SK-MEL-5 (cell line): ENCODE measurements at places on chromosomes 3 and 15. TPM values are rescaled to one million over a fixed set of nuclear protein-coding genes. Genes with fewer than 3 reads are reported as not detected.
A peak's percentile ranks its signal among the peaks of the same experiment; 100 is the strongest.

- no peak for DNase-seq
These were observed 26.0 kb upstream of the GNB5 start for GRCh38 chr15:52217186-52217585.

- DNase-seq: no peak
These were observed 8.0 kb downstream of the EOMES start for GRCh38 chr3:27714146-27714526.

CCDC13 gene
- total RNA-seq: 0.48 TPM in 1 of 2 replicates, not detected in the other

DNA sequence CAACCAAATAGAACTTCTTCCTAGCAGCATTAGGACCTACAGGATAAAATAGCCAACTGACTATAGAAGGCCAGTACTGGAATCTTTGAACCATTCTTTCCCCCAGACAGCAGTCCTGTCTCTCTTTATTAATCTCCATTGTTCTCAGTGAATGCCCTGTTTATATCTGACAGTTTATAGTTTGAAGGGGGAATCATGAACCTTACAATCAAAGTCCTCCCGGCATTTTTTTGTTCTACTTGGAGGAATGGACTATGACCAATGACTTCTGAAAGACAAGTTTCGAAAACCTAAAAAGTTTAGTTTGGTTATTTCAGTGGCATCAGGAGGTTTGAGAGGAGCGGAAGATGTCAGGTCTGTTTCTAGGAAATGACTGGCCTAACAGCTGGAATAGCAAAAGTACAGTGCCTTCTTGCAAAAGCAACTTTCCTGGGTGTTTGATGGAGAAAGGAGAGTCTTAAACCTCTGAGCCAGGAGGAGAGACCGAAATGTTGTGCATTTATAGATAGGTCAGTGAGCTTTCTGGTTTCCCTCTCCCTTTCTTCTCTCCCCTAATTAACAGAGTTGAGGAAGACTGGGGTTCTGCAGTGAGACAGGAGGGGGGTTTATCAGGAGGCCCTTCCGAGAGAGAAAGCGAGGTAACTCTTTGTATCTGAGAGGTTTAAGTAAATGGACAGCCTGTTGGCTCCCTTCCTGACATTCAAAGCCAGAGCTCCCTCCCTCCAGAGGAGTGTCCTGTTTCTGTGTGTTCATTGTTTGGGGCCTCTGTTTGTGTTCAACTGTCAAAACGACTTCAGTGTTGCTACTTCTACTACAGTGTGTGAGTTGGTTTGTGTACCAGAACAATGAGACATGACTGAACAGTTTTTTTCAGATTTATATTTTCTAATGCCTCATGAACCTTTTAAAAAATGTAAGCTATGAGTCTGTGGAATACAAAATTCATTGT, 383.0 kb upstream of the RARB start:
- peak; percentile 67 for DNase-seq

DNA sequence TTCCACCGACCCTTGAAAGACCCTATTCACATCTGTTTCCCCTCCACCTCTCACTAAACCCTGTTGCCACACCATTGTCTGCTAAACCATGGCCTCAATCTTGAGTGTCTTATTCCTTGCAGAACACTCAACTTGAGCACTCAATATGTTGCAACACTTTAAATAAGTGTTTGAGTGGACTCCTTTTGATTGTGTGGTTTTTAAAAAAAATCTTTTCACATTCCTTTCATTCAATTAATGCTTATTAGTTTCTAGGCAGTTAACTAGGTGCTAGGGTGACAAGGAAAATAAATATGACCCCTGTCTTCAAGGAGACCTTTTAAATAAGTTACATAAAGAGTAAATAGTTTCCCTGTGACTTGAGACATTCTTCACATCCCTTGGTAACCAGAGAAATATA, 13.3 kb upstream of the HHLA2 start:
- DNase-seq: no peak

GRCh38 chr3:42689421-42690014, 4.2 kb downstream of the KLHL40 start:
- no peak for DNase-seq
